Osteocyte (in vitro differentiated cells): ENCODE measurements at places on chromosomes 5 and 9.

DNA sequence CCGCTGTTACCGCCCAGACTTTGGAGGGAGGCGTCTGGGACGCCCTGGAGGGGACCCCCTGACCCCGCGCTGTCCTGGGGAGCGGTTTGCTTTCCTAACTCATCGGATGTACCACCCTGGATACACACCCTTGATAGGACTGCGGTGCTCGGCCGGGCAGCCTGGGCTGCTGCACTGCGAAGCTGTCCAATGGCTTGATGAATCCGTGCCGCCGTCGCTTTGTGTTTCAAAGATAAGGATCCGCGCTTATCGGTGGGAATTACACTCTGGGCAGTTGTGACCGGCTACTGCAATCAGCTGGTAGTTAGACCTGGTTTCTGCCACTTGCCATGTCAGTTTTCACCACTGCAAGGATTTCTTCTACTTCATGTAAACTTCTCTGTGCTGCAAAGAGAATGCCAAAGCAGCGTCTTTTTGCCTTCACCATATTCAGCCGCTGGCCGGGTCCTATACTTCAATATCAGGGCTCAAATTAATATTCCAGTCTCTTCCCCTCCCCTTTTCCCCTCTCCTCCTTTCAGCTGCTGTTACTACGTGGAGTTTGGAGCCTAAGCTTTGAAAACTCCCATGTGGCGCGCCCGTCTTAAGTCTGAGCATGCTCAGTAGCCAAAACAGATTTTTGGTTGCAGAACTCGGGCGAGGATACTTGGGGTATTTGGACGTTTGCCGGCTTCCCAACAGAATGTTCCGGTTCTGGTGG lies 727 bp downstream of the SMAD5 start:
- DNase-seq = no peak

- no peak for DNase-seq
Observed at GRCh38 chr5:77311214-77311571, 100.7 kb downstream of the PDE8B start.

- DNase-seq = no peak
Observed at GRCh38 chr9:4815381-4815956, 22.7 kb downstream of the RCL1 start.

DNA sequence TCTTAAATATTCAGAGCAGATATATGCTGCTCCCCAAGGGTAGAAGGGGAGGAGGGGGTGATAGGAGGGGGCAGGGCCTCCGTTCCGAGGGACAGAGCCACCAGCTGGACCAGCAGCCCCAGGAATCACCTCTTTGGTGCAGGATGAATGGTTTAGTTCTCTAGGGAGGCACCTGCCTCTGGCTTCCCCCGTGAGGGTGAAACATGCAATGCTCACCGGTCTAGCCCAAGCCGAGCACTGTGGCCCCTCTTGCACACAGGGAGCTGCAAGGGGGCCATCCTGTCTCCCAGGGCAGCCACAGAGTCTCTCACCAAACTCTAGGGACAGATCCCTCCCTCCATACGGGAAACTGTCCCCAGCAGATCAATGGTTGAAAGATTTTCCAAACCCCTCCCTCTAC lies 163.7 kb downstream of the DAB2IP start:
- no peak for DNase-seq

DNA sequence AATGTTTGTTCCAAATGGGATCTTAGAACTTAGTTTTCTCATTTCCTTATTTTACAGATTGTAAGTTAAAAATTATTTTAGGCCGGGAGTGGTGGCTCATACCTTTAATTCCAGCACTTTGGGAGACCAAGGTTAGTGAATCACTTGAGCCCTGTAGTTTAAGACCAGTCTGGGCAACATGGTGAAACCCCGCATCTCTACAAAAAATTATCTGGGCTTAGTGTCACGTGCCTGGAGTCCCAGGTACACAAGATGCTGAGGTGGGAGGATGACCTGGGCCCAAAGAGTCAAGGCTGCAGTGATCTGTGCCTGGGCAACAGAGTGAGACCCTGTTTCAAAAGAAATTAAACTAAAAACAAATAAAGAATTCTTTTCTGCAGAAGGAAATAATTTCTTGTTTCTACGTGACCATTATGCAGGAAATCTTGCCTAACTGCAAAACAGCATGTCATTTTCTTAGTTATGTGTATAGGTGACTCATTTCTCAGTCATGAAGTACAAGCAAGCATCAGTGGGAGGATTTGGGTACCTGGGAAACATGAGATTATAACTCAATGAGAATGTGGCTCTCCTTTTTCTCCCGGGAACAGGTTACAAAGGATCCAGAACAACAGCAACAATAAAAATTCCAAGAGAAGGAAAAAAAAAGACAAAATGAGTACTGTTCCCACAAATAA lies 375.1 kb upstream of the ST8SIA4 start:
- DNase-seq = no peak

- DNase-seq = no peak
Observed at GRCh38 chr9:91243029-91243428, 118.7 kb downstream of the AUH start.

DNA sequence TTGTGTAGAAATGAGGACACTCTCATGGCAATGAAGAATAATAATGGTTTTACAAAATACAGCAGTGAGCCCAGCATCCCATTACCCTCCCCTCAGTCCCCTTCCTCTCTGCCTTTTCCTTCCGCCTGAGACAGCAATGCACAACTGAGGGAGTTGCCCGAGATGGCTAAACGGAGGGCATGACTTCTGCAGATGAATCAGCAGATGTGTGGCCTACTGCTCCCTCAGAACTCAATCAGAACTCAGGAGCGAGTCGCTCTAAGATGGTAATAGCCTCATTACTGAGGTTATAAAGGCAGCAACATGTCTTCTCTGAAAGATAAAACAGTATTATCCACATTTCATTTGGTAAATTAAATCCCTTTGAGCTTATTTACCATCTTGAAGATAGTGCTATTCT lies 326.6 kb downstream of the ENC1 start:
- no peak for DNase-seq
